GM12878 (cell line): ENCODE measurements at places on chromosomes 4 and X.

- DNase-seq = no peak
Measured at GRCh38 chr4:52889354-52889753, 27.2 kb downstream of the RASL11B start.

DNA sequence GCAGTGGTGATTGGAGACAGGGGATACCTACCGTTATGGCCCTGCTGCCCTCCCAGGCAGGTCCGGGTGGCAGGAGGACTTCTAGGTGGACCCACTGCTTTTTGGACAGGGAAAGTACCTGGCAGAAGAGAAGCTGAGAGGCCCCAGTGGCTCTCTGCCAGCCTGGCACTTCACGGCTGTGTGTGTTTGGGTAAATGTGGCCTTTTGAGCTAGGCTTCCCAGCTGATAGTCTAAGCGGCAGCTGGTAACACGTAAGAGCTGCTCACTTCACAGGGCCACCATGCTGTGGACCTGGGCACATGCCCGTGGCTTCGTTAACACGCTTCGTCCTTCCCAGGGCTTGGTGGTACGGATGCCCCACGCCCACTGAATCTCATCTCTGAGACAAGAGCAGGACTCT, 92.0 kb upstream of the CLCN4 start:
- no peak for DNase-seq

DNA sequence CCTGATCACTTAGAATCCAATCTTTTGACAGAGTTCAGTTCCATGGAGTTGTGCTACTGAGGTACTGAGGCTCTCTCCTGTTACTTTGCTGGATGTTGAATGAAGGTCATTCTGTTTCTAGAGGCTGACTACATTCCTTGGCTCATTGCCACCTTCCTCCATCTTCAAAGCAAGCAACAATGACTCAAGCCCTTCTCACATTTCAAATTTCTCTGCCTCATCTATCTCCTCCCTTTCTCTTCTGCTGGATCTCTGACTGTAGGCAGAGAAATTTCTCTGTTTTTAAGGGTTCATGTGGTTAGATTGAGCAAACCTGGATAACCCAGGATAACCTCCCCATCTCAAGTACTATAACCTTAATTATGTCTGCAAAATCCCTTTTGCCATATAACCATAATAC, 775.4 kb downstream of the STPG2 start:
- DNase-seq = no peak

DNA sequence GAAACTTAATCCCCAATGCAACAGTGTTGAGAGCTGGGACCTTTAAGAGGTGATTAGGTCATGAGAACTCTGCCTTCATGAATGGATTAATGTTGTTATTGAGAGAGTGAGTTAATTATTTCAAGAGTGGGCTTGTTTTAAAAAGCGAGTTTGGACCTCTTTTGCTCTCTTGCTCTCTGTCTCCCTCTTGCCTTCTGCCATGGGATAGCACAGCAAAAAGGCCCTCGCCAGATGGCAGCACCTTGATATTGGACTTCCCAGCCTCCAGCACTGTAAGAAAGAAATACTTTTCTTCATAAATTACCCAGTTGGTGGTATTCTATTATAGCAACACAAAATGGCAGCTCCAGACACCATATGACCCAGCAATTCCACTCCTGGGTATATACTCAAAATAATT, 7.0 kb upstream of the ATP6AP2 start:
- DNase-seq = no peak

DNA sequence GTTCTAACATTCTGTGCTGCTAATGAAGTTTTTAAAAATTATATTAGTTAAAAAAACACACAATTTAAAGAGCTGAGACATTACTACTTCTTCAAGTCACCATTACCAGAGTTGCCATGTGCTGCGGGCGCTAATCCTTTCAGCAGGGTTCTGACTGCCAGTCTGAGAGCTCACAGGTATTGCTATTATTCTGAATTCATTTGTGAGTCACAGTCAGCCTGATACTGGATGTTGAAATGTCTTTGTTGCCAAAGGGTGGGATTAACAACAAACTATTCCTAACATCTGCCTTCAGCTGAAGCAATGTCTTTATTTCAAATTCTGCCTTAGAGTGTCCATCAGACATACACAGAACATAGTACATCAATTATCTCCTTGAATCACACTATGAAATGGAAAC, 197.1 kb upstream of the FGF13 start:
- DNase-seq = no peak

GRCh38 chr4:121307445-121308327, 73.1 kb downstream of the QRFPR start:
- peak; percentile 51 for DNase-seq

- DNase-seq = no peak
Measured at GRCh38 chr4:170230242-170230641, 140.5 kb upstream of the AADAT start.

DNA sequence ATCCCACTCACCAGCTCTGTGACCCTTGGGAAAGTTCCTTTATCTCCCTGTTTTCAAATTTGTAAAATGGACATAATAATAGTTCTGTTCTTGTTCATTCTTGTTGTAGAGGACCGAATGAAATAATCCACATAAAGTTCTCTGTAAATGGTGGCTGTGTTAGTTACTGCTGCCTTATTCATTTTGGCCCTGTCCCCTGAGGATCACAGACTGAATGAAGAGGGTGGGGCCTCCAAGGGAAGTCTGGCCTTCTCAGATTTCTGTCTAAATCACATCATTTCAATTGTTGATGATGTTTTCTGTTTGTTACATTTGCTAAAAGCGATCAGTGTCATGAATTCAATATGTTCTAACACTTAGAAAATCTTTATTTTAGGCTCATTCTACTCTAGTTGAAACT, 117.9 kb downstream of the PPEF1 start:
- no peak for DNase-seq

- DNase-seq = no peak
Measured at GRCh38 chrX:107849747-107850421, 24.2 kb downstream of the MID2 start.

DNA sequence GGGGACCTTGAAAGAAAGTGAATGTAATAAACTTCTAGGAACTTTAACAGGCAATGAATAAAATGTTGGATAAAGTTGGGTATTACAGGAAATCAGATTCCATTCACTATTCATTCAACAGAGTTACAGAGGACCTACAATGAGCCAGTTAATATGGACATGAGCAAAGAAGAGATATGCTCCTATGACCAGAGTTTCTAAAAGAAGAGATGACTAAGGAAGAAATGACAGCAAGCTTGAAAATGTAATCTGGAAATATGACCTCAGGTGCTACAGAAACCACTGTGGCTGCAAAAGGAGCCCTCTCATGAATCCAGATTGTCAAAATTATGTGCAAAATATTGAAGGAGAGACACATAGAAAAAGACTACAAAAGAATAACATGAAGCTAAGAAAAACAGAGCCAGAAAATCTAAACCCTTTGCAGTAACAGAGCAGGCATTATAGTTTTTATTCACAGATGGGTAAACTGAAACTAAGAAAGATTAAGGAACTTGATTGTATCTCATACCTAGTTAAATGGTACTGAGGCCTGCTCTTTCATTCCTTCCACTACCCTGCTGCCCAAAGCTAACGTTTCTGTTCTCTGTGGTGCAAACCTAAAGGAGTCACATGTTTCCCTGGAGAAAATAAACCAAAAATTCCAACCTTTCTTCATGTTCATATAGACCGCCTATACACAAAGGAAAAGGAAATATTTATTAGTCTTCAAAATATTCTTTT, 378.3 kb downstream of the GBA3 start:
- DNase-seq = no peak

DNA sequence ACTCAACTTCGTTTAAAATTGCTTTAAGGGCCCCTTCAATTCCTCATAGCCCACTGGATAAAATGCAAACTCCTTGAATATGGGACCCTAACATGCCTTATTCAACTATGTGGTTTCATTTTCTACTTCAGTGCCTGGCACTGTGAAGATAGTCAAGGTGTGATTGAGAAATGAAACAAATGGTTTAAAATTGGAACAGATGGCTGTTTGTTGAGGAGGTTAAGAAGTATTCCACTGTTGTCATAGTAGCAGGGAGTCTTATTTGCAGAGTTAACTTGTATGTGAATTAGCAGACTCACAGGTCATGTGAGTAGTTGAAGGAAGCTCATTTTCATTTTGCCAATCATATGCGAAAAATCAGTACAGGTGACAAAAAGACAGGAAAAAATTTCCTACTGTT, 593.3 kb downstream of the KCTD8 start:
- no peak for DNase-seq

- DNase-seq = no peak
Measured at GRCh38 chrX:152819732-152820131, 10.8 kb downstream of the CETN2 start.
